ENCODE measurements at places on chromosomes 3 and 15.

DNA sequence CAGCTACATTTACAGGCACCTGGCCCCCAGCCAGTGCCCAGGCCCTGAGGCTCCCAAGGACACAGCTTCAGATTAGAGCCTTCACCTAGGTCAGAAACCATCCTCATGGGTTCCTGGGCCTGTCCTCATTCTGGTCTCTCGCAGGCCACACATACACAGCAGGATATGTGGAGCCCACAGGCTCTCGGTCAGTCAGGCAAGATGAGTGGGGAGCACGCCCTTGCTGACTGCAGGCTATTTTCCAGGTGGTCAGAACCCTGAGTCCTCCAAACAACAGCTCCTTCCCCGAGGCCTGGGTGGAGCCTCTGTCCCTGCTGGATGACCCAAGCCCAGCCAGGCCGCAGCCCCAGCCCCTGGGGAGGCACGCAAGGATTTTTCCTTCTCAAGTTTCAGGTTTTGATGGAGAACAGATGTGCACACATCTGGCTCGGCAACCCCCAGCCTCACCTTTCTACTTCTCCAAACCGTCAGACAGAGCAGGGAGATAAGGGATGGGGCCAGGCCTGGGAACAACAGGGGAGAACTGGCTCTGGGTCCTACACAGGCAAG, 1.6 kb downstream of the STRA6 start:
- no peak for DNase-seq

DNA sequence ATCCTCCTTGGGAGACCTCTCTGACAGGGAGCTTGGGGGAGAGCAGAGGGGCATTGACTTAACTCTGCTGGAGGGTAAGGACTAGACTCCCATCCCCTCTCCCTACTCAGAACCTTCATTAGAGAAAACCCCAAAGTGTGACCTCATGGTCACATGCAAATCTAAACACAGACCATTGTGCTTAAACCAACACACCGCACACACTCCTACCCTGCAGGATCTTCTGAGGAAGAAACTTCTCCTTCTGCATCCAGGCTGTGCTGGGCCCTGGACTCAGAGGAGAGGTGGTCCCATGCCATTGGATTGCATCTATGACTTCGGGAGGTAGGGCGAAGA, 805 bp upstream of the PARP16 start:
- no peak for DNase-seq

DNA sequence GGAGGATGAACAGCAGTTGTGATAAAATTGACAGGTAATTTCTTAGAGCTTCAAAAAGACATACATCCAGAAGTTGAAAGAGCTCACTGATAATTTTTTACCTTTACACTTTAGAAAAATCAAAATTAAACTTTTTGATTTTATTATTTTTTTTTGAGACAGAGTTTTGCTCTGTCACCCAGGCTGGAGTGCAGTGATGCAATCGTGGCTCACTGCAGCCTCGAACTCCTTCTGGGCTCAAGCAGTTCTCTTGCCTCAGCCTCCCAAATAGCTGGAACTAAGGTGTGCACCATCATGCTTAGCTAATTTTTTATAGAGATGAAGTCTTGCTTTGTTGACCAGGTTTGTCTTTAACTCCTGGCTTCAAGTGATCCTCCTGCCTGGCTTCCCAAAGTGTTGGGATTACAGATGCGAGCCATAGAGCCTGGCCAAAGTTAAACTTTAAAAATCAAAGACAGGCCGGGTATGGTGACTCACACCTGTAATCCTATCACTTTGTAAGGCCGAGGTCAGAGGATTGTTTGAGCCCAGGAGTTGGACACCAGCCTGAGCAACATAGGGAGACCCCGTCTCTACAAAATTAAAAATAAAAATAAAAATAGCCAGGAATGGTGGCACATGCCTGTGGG, 21.7 kb downstream of the PLA2G4F start:
- DNase-seq: no peak

GRCh38 chr3:107425033-107425432, 47.8 kb downstream of the CCDC54 start:
- DNase-seq: no peak

DNA sequence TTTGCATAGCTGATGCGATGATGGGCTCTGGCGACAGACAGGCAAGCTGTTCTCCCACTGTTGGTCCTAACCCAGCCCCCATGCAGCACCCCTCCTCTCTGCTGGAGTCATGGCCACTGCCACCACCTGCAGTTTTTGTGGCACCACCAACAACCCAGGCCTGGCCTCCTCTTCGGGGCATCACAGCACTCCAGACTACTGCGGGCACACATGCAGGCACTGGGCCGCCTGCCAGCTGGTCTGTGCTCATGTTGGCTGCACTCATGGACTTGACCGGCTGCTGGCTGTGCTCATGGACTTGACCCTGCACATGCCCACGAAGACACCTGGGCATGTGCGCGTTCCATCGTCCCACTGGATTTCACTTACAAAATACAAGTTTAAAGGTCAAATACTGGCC, 130.9 kb upstream of the TMEM108 start:
- no peak for DNase-seq

DNA sequence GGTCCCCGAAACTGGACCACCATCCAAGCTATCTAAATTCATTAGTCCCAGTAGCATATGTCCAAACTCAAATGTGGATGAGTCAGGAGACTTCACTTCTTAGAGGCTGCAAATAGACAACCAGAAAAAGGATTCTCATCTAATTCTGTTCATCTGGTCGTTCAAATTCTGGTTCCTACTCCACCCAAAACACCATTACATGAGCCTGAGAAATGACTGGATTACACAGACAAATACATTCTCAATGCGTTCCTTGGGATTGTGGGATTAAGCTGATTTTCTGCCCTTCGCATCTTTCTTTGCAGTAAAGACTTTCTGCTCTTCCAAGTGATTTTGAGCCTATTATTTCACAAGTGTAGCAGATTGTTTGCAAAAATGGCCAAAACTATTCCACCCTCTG, 472.3 kb upstream of the PROK2 start:
- DNase-seq: no peak

- DNase-seq: no peak
Measured at GRCh38 chr15:74201710-74202420, 722 bp downstream of the STRA6 start.

GRCh38 chr3:156172536-156172935, 52.2 kb downstream of the KCNAB1 start:
- DNase-seq: no peak

DNA sequence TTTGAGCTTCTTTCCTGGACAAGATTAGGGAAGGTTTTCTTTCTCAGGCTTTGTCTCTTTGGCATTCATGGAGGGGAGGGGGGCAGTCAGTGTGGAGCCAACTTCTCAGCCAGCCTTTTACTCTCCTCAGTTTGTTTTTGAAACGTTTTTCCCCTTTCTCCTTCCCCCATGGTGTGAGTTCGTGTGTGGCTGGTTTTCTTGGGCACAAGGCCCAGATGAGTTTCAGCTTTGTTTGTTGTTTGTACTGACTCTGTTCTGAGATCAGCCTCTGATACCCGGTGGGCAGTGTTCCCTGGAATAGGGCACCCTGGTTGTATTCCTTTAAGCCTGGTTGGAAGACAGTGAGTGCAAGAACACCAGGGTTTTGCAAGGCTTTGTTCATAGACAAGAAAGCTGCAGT, 168.2 kb upstream of the RARB start:
- DNase-seq: no peak

- DNase-seq: no peak
Measured at GRCh38 chr15:75718328-75718727, 5.7 kb upstream of the CSPG4 start.

- DNase-seq: no peak
Measured at GRCh38 chr15:55869660-55870059, 123.8 kb downstream of the NEDD4 start.

- DNase-seq: no peak
Measured at GRCh38 chr3:196016485-196016884, 65.4 kb downstream of the TFRC start.

DNA sequence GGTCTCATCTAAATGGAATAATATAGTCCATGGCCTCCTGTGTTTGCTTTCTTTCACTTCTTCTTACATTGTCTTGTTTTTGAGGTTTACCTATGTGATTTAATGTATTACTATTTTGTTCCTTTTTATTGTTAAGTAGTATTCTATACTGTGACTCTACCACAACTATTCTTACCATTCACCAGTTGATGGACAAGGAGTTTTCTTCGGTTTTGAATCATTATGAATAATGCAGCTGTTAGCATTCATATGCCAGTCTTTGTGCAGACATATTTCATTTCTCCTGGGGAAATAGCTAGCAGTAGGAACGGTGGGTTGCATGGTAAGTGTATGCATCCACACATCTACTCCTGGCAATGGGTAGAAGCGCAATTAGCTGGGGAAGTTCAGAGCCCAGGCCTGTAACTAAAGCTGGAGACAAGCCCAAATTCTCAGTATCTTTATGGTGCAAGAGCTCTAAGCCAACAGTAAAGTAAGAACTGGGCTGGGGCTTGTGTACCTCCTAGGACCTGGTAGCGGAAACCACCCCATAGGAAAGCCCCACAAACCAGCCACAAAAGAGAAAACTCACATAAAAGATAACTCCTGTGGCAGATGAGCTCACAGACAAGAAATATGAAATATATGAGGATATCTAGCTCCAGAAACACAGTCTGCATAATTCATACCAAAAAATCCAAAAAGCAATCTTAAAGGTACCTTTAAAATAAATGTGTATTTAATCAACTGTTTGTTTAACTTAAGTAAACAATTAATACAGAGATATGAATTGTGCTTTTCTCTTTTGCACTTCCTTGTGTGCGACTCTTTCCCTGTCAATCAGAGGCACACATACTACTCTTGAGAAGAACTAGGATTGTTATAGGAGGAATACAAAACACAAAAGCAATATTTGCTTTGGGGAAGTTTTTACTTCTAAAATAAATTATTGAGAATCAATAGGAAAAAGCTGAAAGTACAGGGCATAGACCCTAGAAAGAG, 2.7 kb upstream of the CSTA start:
- no peak for DNase-seq

GRCh38 chr3:111712294-111713167, 117.4 kb upstream of the ZBED2 start:
- DNase-seq: no peak
